HepG2 (cell line): ENCODE measurements at places on chromosomes 13 and 19. TPM values are rescaled to one million over a fixed set of nuclear protein-coding genes. Genes with fewer than 3 reads are reported as not detected.

GRCh38 chr13:54928071-54928470, 1899.5 kb downstream of the OLFM4 start:
- no peak overlapping the region for H3K4me3 ChIP-seq
- H3K27me3 ChIP-seq: no peaks in the 10 kb centered on the region; the same call in 1 of the 2 replicates
- no peaks in the 10 kb centered on the region for H3K4me1 ChIP-seq
- H3K27ac ChIP-seq: no peak overlapping the region
- no peaks in the 10 kb centered on the region for H3K36me3 ChIP-seq

- peaks cover 3% of the 10 kb centered on the region for H3K27me3 ChIP-seq
- no peaks in the 10 kb centered on the region for H3K4me1 ChIP-seq
- DNase-seq: no peak
These were observed 60.4 kb downstream of the COL4A1 start for GRCh38 chr13:110246530-110246929.

- H3K36me3 ChIP-seq: no peaks in the 10 kb centered on the region
- no peaks in the 10 kb centered on the region for H3K27me3 ChIP-seq
- H3K27ac ChIP-seq: no peak overlapping the region
- no peak overlapping the region for H3K4me3 ChIP-seq
- DNase-seq: no peak
These were observed 228.3 kb downstream of the FOXO1 start for GRCh38 chr13:40438022-40438680.

DNA sequence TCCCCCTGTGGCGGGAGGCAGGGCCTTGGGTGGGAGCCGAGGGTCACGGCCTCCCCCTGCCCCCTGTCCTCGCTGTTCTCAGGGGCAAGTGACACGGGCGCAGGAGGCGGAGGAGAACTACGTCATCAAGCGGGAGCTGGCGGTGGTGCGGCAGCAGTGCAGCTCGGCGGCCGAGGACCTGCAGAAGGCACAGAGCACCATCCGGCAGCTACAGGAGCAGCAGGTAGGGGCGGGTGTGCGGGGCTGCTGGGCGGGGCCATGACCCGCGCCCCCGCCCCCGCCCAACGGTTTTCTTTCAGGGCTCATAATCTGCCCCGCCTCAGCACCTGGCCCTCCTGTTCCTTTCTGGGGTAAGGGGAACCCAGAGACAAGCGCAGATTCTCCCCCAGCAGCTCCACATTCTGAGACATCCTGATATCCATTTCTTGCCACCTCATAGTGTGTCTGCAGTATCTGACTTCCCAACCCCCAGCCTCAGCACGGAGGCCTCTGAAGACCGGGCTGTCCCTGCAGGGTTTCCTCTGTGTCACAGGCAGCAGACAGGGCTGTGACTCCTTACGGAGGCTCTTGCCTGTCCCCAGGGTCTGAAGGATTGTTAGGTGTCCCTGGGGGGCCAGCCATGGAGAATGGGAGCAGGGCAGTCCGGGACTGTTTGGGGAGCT, 15.9 kb downstream of the PRR36 start:
- H3K4me1 ChIP-seq: peaks cover 11% of the 10 kb centered on the region
- H3K27ac ChIP-seq: no peak overlapping the region
- H3K36me3 ChIP-seq: no peaks in the 10 kb centered on the region

GRCh38 chr13:107680115-107680514, 535.2 kb downstream of the LIG4 start:
- no peaks in the 10 kb centered on the region for H3K27me3 ChIP-seq
- DNase-seq: no peak
- H3K4me3 ChIP-seq: no peak overlapping the region
- no peaks in the 10 kb centered on the region for H3K36me3 ChIP-seq
- H3K4me1 ChIP-seq: no peaks in the 10 kb centered on the region

GRCh38 chr19:15253061-15253460, 20.8 kb upstream of the EPHX3 start:
- peaks cover 57% of the 10 kb centered on the region for H3K36me3 ChIP-seq
- H3K4me3 ChIP-seq: no peak overlapping the region
- no peaks in the 10 kb centered on the region for H3K27me3 ChIP-seq

DNA sequence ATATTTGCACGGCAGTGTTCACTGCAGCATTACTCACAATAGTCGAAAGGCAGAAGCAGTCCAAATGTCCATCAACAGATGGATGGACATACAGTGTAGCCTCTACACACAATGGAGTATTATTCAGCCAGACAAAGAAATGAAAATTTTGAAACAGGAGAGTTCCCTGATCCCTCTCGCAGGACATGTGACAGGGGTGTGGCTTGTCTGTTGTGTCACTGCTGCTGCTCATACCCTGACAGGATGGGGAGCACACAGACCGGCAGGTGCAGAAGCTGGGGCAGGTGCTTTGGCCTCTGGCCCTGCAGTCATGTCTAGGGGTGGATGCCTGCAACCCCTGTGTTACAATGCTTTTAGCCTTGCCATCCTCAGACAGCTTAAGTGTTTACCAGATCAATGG, 204.3 kb downstream of the EFNB2 start:
- no peak overlapping the region for H3K4me3 ChIP-seq
- H3K27me3 ChIP-seq: no peaks in the 10 kb centered on the region
- H3K27ac ChIP-seq: no peak overlapping the region
- no peaks in the 10 kb centered on the region for H3K36me3 ChIP-seq

- peak overlapping the region; percentile 88 for H3K4me3 ChIP-seq
- no peaks in the 10 kb centered on the region for H3K36me3 ChIP-seq
- peak overlapping the region; percentile 95 for H3K27ac ChIP-seq
- DNase-seq: no peak
- H3K4me1 ChIP-seq: peaks cover 43% of the 10 kb centered on the region
These were observed 848 bp upstream of the CEBPA start for GRCh38 chr19:33302974-33303790.

GRCh38 chr19:46428239-46429135, at the start of gene PNMA8C:
TSS of gene PNMA8C (minus strand) at chr19:46428936. CDS start at chr19:46428359, 577 bp downstream.
- H3K27ac ChIP-seq: no peak within 1 kb of the TSS
- no peaks in the 10 kb centered on the region for H3K36me3 ChIP-seq
- no peak within 1 kb of the TSS for H3K4me3 ChIP-seq
- no peak for DNase-seq

DNA sequence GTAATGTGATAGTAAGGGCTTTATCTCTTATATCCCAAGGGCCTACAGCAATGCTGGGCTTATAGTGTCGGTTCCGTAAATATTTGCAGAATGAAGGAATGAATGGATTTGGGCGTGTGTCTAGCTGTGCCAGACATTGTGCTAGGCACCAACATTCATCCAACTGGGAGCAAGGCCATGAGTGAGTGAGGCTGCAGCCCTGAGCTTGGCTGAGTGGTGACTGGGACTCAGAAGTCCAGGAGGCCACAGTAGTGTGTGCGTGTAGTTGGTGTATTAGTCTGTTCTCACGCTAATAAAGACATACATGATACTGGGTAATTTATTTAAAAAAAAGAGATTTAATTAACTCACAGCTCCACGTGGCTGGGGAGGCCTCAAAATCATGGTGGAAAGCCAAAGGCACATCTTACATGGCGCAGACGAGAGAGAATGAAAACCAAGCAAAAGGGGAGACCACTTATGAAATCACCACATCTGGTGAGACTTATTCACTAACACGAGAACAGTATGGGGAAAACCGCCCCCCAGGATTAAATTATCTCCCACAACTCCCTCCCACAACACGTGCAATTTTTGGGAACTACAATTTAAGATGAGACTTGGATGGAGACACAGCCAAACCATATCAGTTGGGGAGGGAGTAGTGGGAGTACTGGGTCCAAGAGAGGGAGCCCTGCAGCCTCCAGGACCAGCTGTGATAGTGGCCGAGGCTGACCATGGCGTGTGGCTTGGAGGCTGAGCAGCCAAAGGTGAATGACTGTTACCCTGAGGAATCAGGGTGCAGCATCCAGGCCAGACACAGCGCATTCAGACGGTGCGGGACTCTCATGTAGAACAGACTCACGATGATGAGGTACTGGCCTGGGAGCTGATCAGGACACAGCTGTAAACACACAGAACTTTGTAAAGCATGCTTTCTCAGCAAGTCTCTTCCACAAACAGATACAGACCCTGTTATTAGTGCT, 104.6 kb downstream of the TEX26 start:
- H3K36me3 ChIP-seq: no peaks in the 10 kb centered on the region
- DNase-seq: no peak
- H3K4me1 ChIP-seq: no peaks in the 10 kb centered on the region

GRCh38 chr13:38637576-38637975, 49.3 kb upstream of the FREM2 start:
- no peaks in the 10 kb centered on the region for H3K36me3 ChIP-seq
- no peak for DNase-seq
- H3K4me3 ChIP-seq: no peak overlapping the region
- no peaks in the 10 kb centered on the region for H3K4me1 ChIP-seq

- no peak for DNase-seq
- 0 out of 2 replicates have a peak, but pooled peaks cover 8% of the 10 kb centered on the region for H3K4me1 ChIP-seq
- no peaks in the 10 kb centered on the region for H3K36me3 ChIP-seq
These were observed 24.5 kb upstream of the LGALS16 start for GRCh38 chr19:39631178-39631577.

GRCh38 chr13:93976528-93976927, 503.0 kb downstream of the DCT start:
- DNase-seq: no peak
- H3K36me3 ChIP-seq: no peaks in the 10 kb centered on the region
- H3K4me3 ChIP-seq: no peak overlapping the region
- H3K4me1 ChIP-seq: peaks cover 5% of the 10 kb centered on the region; the same call in 1 of the 2 replicates

DNA sequence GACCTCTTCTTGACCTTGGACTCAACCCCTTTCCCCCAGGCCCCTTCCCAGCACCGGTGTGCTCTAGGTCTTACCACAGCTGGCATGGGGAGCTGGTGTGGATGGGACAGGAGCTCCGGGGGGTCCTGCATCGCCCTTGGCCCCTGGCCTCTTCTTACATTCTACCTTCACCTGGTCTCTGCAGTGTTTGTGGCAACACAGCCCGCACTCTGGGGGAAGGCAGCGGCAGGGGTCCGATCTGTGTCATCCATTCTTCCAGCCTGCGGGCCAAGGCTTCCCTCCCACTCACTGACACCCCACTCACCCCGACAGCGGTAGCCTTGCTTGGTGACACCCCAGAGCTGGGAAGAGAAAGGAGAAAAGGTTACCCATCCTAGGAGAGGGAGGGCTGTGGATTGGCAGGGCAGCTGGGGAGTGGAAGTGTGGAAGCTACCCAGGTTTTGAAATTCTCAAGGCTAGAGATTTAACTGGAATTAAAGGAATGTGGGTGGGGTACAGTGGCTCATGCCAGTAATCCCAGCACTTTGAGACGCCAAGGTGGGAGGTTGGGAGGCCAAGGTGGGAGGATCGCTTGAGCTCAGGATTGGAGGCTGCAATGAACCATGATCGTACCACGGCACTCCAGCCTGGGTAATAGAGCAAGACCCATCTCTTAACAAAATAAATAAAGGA, 8.3 kb downstream of the FAM98C start:
- H3K4me1 ChIP-seq: no peaks in the 10 kb centered on the region
- H3K36me3 ChIP-seq: no peaks in the 10 kb centered on the region
- no peaks in the 10 kb centered on the region for H3K27me3 ChIP-seq
- no peak overlapping the region for H3K4me3 ChIP-seq

GRCh38 chr13:73596382-73596781, 537.6 kb downstream of the KLF5 start:
- H3K4me3 ChIP-seq: no peak overlapping the region
- H3K27me3 ChIP-seq: no peaks in the 10 kb centered on the region
- no peaks in the 10 kb centered on the region for H3K36me3 ChIP-seq
- no peak for DNase-seq

DNA sequence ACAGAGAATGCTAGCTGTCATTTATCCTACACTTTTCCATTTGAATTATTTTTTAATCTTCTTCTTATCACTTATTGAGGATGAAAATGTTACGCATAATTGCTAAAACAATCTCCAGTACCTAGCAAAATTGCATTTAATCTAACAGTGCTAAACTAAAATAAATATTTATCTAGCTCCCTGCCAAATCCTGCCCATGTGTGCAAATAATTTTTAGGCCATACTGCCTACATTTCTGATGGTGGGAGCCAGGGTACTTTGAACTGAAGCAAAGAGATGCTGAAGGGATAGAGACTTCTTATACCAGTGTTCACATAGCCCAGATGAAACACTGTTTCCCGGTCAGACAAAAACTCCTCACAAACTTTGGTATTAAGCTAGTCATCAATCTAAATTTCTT, 1268.7 kb upstream of the PCDH20 start:
- no peaks in the 10 kb centered on the region for H3K4me1 ChIP-seq
- H3K4me3 ChIP-seq: no peak overlapping the region

DNA sequence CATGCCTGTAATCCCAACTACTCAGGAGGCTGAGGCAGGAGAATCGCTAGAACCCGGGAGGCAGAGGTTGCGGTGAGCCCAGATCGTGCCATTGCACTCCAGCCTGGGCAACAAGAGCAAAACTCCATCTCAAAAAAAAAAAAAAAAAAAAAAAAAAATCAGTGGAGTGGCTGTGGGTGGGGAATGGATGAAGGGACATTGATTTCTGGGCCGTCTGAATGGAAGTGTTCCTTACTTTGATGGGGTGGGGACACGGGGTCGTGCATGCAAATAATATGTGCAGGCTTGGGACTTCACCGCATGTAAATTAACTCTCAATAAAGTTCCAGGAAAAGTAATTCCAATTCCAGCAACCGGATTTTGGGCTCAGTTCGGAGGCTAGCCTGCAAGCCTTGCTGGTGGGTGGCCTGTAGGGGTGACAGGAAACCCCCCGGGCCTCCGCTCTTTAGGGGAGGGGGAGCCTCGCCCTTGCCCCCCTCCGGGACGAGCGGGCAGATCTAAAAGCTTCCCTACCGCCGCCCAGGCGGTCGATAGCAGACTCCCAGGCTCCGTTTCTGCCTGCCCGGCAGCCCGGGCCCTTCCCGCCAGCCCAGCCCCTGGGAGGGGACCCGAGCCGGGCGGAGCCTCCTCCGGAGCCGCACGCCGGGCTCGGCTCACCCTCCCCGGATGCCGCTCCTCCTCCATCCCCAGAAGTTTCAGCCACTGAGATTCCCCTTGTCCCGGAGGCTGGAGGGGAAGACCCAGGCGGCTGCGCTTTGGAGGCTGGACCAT, 48.0 kb upstream of the ADGRE5 start:
- peak overlapping the region; percentile 48; the same call in 1 of the 2 replicates for H3K4me3 ChIP-seq
- no peaks in the 10 kb centered on the region; the same call in 2 of the 3 replicates for H3K27me3 ChIP-seq
- H3K27ac ChIP-seq: no peak overlapping the region
- H3K4me1 ChIP-seq: no peaks in the 10 kb centered on the region

DNA sequence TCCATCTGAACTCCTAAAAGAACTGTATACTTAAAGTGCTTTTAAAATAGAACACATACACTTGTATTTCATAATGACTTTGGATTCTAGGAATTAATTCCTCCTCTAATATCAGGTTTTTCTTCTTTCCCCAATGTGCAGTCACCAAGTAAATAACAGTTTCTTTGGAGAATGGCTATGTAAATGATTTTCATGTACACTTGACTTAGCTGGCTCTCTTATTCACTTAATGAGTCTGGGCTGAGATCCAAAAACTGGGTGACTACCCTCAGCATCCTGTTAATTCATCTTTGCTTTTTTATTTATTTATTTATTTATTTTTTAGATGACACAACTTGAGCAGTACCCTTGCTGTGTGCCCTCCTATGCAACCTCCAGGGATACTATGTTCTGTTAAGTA, 1003.7 kb downstream of the SLITRK1 start:
- no peaks in the 10 kb centered on the region for H3K4me1 ChIP-seq
- no peaks in the 10 kb centered on the region for H3K27me3 ChIP-seq
- no peaks in the 10 kb centered on the region for H3K36me3 ChIP-seq

GRCh38 chr13:106489849-106490568, 45.5 kb downstream of the EFNB2 start:
- H3K4me3 ChIP-seq: no peak overlapping the region
- H3K4me1 ChIP-seq: no peaks in the 10 kb centered on the region
- H3K27ac ChIP-seq: no peak overlapping the region
- H3K27me3 ChIP-seq: peaks cover 11% of the 10 kb centered on the region; the same call in 1 of the 3 replicates
- no peak for DNase-seq

KLK3 gene
- total RNA-seq: not detected in 2 replicates

APLP1 gene
- 2.3 and 2.9 TPM in 2 replicates for total RNA-seq

CD70 gene
- not detected in 2 replicates for total RNA-seq

BCL3 gene
- 2.0 and 4.0 TPM in 2 replicates for total RNA-seq

ZNF708 gene
- 5.2 and 6.9 TPM in 2 replicates for total RNA-seq

SLAIN1 gene
- total RNA-seq: 4.5 and 4.8 TPM in 2 replicates

PRODH2 gene
- total RNA-seq: 42.0 and 86.7 TPM in 2 replicates

AP1M2 gene
- total RNA-seq: 76.8 and 82.9 TPM in 2 replicates

CEACAM16 gene
- total RNA-seq: not detected in 2 replicates

OLFM4 gene
- not detected in 2 replicates for total RNA-seq

BEST2 gene
- total RNA-seq: not detected in 2 replicates
